ENCODE measurements at places on chromosomes 3 and 15.
A peak's percentile ranks its signal among the peaks of the same experiment; 100 is the strongest.

DNA sequence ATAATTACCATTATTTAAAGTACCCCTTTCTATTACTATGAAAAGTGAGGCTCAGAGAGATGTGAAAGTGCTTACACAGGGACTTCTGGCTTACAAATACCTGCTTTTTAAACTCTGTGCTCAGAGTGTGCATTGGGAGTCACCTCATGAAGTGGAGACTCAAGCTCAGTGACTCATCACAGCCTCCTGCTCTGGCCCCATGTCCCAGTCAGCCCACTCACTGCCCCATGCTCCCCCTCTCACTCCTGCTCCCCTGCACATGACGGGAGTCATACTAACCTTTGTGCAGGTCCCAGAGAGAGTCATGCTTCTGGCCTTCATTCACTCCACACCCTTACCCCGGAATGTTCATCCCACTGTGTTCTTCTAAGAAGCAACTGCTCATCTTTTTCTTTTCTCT is 20.2 kb downstream of the CCR1 start:
- no peak for DNase-seq

DNA sequence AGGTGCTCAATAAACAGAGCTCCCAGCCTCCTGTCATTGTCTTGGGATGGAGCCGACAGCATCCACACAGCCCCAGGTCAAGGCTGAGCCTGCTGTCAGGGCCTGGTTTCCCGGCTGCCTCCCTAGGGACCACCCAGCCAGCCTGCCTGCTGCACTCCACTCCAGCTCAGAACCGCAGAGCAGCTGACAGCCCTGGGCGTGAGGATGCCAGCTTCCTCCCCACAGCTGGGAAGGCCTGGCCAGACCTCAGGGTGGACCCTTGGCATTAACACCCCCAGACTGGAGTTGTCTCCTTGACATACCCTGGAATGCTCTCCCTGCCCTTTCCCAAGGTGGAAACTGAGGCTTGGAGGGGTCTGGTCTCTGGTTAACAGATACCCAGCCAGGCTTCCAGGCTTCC is 112.0 kb downstream of the WNT7A start:
- peak; percentile 70 for DNase-seq

DNA sequence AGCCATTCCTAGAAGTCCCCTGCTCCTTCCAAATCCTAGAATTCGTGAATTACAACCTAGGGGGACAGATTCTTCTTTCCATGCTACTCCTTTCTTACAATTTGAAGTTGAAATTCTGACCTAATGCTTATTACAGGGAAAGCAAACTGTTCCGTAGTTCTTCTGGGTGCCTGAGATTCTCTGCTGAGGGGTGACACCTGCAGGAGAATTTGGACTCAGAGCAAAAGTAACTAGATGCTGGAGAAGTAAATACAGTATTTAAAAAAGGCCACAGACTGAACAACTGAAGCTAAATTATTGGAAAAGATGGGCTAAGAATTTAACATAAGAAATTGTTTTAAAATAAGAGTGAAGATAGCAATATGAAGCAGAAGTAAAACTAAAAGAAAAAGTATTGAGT is 37.9 kb downstream of the ACAD9 start:
- no peak for DNase-seq

GRCh38 chr3:147472846-147473245 is 63.7 kb downstream of the ZIC1 start:
- no peak for DNase-seq

GRCh38 chr3:71754610-71755253 is 1.1 kb downstream of the GPR27 start:
- peak; percentile 78 for DNase-seq

- peak; percentile 75 for DNase-seq
Observed at GRCh38 chr3:114929971-114930732, 216.9 kb downstream of the ZBTB20 start.

- no peak for DNase-seq
Observed at GRCh38 chr15:86347245-86347644, 267.6 kb downstream of the AGBL1 start.

DNA sequence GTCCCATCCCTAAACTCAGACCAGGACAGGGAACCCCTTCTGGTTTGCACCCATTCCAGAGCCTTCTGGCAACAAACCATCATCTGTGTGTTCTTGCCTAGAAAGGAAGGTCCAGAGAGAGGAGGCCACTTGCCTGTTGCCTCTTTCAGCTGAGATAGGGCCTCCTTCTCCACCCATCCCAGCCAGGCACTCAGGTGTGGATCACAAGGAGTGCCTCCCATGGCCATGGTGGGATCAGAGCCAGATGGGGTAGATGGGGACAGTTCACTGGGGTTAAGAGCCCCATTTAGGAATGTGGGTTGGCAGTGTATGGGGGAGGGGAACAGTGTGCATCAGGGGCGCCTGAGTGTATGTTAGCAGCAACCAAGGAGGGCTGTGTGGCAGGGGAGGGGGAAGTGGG is 8.9 kb upstream of the CTDSPL start:
- peak; percentile 32 for DNase-seq

- no peak for DNase-seq
Observed at GRCh38 chr15:31985607-31986006, 44.7 kb upstream of the CHRNA7 start.

DNA sequence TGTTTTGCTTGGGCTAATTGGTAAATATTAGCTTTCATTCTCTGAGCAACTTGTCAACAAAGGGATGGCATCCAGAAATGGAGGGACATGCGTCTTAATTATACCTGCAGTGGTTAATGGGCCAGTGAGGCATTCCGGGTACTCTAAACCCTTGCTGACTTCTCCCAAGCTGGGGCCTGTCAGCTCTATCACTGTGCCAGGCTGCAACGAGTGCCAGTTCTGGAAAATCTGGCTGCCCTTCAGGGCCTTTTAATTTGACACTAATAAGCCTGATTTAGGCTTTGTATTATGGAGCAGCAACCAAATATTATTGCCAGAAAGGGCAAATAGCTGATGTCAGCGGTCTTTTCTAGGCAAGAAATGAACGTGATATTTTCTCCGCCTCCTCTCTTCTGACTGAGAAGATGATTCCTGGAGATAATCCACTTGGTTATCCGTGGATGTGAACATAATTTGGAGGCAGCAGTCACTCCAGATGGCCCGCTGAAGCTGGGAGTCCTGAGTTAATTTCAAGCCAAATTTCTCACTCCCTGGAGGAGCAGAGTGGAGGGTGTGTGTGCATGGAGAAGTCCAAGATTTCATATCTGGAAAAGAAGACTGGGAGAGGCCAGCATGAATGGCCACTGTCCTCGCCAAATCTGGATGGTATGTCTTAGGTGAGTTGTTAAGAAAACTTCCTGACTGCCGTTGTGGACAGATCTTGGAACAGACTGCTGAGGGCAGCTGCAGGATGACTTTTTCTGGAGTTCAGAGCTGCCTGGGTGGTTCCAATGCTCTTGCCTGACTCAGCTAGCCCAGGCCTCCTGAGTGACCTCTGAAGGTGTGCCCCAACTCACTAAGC is 44.4 kb upstream of the PSMD6 start:
- DNase-seq, result no peak

- DNase-seq, result no peak
Observed at GRCh38 chr15:88834211-88834812, 31.1 kb downstream of the ACAN start.

- no peak for DNase-seq
Observed at GRCh38 chr3:126887686-126888085, 95.2 kb upstream of the PLXNA1 start.

Data from posterior vena cava (tissue), 2 donors.